Astrocyte of the hippocampus (primary cell): ENCODE measurements at places on chromosomes 1 and 21.

DNA sequence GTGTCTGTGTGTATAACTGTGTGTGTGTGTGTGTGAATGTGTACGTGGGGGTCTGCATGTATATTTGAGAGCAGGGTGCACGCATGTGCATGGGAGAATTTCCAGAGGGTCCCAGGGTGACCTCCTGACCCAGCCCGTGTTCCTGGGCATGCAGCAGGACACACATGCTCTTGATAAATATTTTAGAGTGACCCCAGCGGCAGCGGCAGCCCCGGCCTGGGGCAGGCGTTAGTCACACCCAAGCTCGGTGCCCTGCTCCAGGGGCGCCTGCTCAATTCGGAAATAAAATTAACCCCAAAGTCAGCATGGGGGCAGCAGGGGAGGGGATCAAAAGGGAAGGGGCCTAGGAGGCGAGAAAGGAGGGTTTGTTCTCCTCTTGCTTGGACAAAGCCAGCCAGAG, 107.5 kb downstream of the PAX7 start:
- DNase-seq, result no peak

DNA sequence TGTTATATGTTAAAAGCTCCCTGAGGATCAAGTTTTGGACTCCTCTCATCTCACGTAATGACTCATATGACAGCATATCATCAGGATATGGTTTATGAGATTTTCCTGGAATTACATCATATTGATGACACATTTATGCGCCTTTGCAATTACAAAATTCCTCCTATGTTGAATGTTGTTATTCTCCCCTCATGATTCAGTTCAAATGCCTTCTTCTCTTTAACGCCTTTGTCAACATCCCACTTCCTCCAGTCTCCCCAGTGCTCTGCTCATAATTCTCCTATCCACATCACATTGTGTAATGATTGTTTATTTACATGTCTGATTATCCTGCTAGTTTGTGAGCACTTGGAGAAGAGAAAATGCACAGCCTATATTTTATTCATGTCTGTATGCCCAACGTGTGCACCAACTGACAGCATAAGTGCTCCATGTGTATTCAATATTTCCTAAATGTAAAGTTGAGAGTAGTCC, 80.9 kb upstream of the BACH1 start:
- peak; percentile 62 for DNase-seq

- no peak for DNase-seq
These were observed 7.7 kb downstream of the ARHGEF19 start for GRCh38 chr1:16204634-16205333.

- DNase-seq, result no peak
These were observed 3.3 kb downstream of the SH3BP5L start for GRCh38 chr1:248822148-248823032.

- peak; percentile 77 for DNase-seq
These were observed 122.6 kb upstream of the PPP2R5A start for GRCh38 chr1:212162635-212163034.

- DNase-seq, result peak; percentile 44
These were observed 11.2 kb downstream of the FNBP1L start for GRCh38 chr1:93459126-93459525.

DNA sequence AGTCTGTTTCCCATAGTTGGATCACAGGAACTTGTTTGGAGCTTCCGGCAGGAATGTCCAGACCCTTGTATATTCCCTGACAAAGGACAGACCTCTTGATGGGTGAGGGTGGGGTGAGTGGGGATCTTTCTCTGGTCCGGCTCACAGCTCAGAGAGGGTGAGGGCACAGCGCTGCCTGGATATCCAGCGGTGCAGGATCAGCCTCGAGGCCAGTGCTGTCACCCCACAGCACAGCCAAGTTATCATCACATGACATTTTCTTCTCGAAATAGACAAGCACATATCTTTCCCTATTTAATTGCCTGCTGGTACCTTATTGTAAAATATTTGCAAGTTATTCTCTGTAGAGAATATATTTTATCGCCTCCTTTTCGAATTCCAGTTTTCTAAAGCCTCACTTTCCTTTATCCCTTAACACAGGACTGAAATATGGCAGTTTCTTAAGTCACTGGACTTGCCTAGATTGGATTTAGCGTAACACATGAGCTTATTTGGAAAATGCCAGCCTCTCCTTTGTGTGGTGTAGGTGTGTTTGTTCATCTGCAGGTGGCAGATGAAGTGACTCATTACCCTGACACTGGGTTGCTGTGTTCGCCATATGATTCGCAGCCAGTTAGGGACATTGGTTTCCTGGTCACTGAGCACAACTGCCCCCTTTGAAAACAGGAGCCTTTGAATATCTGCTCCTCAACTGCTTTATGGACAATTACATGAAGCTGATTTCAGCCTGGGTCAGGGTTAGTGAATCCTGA, 21.4 kb downstream of the CLIC6 start:
- peak; percentile 9 for DNase-seq

DNA sequence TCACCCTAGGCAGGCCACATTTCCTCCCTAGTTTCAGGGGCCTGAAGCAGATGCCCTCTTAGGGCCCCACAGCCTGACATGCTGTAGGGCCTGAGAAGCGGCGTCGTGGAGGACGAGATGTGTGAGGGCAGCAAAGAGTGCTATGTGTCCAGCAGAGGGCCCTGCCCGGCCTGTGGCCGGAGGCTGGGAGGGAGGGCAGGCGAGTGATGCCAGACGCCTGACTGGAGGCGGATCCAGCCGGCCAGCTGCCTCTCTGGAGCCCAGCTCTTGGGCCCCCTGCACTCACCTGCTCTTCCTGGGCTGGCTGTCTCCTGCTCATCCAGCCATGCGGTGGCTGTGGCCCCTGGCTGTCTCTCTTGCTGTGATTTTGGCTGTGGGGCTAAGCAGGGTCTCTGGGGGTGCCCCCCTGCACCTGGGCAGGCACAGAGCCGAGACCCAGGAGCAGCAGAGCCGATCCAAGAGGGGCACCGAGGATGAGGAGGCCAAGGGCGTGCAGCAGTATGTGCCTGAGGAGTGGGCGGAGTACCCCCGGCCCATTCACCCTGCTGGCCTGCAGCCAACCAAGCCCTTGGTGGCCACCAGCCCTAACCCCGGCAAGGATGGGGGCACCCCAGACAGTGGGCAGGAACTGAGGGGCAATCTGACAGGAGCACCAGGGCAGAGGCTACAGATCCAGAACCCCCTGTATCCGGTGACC, at the start of gene GPR37L1:
Gene GPR37L1, plus strand, starts transcription at position 279 of the 697 bp plus-strand sequence. Its CDS starts 47 bp downstream, at position 326.
- DNase-seq, result peak; percentile 67

GRCh38 chr1:232725305-232726047, 79.7 kb upstream of the MAP10 start:
- no peak for DNase-seq

DNA sequence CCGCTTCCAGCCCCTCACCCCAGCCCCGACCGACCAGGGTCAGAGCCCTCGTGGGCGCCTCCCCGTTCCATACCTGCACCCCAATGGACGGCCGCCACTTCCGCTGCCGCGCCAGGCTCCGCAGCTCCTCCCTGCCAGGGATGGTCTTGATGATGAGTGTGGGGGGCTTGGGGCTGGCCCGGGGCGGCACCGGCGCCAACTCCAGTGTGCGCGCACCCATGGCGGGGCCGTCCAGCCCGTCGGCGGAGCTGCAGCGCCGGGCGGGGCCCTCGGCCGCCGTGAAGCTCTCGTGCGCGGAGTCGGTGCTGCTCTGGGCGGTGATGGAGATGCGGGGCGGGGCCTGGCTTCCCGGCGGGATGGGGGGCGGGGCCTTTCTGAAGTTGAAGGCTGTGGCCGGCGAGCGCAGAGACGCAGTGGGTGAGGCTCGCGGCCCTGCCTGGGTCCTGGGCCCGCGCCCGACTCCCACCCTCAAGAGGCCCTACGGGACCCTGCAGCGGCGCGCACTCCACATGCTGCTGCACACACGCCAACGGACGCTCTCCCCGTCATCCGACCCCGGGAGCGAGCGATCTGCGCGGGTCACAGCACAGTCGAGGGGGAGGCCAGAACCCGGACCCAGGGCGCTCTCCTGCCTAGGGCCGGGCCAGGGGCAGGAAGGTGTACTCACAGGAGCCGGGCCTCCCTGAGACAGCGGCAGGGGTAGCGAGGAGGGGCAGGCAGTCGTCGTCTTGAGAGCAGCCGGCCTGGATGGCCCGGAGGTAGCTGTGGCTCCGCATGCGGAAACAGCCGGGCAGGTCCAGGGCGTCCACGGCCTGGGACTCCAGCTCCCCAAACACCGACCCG, 26.1 kb upstream of the SMIM12 start:
- DNase-seq, result peak; percentile 54

DNA sequence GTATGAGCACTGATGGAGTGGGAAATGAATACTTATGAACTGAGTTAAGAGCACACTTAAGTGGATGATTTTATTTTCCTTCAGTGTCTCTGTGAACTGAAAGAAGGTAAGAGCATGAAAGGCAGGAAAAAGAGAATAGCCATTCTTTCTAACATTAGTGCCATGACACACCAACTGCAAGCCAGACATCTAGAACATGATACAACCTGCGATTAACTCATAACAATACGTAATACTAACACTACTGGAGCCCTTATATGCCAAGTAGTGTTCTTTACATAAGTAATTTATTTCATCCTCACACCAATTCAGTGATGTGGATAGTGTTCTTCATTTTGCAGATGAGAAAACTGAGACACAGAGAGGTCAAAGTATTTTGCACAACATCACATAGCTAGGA, 56.7 kb downstream of the PRRX1 start:
- DNase-seq, result no peak

DNA sequence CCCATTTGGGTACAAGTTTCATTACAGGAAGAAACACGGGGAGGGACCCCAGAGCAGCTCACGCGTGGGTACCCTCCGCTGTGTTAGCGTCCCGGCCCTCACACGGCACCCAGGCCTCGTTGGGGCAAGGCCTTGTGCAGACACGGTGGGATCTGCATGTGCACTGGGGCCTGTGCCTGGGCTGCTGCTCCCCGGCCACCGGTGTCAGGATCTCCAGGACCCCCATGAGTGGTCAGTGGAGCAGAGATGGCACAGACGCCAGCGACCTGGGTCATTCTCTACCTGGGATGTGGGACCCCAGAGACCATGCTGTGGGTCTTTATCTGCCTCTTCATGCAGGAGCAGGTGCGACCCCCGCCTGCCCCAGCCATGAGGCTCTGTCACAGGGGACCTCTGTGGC, 5.4 kb upstream of the SAMD11 start:
- no peak for DNase-seq

GRCh38 chr1:222899471-222899870, 84.6 kb downstream of the DISP1 start:
- DNase-seq, result no peak

GRCh38 chr1:27970401-27970800, 10.6 kb downstream of the XKR8 start:
- peak; percentile 88 for DNase-seq
